ENCODE measurements at places on chromosomes 2 and 18.

GRCh38 chr2:23803965-23804542 is 122.9 kb downstream of the ATAD2B start:
- DNase-seq, result no peak

DNA sequence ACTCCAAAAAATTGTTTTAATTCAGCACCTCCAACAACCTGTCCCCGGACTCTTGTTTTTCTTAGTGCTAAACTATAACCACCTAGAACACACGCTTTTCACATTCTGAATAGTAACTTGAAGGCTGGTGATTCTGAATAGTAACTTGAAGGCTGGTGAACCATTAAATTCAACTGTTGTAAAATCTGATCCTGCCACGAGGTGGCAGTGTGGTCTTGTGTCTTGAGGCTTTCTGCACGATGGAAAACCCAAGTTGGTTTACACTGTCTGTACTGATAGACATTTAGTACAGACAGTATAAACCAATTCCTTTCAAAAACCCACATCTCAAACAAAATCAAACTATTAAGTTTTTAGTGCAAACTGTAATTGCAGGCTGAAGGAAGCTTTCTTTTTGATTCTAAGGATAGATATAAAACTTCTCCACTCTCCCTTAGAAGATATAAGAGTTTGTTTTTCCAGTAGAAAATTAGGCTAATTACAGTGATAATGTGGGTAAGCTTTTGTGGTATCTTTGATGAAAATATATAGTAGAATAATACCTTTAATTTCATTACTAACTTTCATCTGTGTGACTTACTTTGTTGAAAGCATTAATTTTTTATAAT is 57.6 kb downstream of the VAPA start:
- peak; percentile 63 for DNase-seq

DNA sequence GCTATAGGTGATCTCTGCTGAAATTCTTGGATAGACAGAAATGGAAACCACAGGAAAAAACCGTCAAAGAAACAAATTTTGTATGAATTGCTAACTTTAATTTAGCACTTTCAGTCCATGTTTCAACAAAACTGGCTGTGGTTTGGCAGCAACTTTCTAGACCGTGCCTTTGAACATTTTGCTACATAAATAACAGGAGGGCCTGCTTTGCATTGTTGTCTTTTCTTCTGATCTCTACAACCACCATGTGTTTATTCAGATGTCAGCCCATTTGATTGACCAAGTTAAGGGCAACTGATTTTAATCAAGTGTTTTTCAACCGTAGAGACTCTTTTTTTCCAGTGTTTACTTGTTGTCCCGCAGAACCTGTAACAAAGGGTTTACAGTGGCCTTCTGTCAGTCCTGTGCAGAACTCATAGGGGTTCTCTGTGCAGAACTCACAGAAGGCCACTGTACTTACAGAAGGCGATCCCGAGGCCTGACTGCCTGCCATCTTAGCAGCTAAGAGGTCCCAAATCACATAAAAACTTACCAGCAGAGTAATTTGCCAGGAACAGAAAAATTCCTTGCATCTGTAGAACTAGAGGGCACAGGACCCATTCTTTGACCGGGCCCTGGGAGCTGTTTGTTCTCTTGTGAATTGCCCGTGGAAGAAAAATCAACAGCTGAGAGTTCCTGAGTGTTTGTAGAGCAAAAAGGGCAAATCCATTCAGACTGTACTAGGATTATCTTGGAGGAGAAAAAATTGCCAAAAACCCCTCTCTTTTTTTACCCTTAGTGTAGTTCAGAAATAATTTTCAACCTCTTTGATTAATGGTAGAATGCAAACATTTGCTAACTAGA is 120.6 kb downstream of the PRKRA start:
- DNase-seq, result no peak

DNA sequence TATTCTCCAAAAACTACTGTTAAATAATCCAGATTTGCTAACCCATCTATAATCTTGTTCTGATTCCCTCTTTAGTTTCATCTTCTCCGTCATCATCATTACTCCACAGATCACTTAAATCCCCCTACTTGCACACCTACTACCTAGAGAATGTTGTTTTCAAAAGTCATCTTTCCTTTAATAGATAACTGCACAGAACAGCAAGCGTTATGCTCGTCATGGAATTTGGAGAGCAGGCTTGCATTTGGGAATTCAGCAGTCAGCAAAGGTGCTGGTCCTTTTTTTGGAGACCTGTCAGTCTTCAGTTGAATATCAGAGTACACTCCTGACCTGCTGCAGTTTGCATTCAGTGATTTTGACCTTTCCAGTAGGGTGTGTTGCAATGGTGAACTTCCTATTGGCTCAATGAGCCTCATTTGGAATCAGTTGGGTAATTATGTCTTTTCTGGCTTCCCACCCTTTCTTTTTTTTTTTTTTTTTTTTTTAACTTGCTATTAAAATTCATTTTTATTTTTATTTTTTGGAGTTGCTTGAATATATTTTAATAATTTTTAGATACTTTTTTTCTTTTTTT is 110.6 kb downstream of the HNRNPLL start:
- DNase-seq, result no peak

DNA sequence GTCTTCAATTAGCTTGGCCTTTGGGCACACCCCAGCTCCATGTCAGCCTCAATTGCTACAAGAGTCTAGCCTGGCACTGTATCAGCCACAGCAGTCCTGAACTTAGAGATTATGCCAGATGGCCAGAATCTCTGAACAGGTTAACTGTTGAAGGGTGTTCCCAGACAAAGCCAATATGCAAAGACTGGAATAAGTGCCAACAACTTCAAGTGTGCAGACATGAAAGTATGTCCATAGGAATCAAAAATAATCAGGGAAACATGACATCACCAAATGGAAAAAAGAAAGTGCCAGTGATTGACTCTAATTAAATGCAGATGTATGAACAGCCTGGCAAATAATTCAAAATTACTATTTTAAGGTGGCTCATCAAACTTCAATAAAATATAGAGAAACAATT is 98.5 kb upstream of the DOCK10 start:
- DNase-seq, result no peak

DNA sequence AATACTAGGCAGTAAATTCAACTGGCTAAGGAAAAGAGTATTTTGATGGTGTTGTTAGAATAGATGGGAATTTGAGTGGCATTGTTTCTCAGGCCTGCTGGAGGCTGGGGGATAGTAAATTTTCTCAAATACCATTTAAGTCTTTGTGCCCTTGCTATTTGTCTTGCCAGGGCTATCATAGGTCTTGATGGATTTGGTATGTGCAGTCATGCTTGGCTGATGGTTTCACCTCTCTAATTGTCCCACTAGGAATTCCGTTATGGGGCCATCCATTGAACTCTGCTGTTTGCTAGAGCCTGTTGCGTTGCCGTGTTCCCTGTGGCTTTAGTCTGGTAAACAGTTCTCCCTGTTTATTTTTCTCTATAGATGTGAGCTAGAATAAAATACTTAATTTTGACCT is 438.1 kb upstream of the FAM98A start:
- no peak for DNase-seq

GRCh38 chr2:144621266-144621665 is 101.3 kb upstream of the ZEB2 start:
- no peak for DNase-seq

DNA sequence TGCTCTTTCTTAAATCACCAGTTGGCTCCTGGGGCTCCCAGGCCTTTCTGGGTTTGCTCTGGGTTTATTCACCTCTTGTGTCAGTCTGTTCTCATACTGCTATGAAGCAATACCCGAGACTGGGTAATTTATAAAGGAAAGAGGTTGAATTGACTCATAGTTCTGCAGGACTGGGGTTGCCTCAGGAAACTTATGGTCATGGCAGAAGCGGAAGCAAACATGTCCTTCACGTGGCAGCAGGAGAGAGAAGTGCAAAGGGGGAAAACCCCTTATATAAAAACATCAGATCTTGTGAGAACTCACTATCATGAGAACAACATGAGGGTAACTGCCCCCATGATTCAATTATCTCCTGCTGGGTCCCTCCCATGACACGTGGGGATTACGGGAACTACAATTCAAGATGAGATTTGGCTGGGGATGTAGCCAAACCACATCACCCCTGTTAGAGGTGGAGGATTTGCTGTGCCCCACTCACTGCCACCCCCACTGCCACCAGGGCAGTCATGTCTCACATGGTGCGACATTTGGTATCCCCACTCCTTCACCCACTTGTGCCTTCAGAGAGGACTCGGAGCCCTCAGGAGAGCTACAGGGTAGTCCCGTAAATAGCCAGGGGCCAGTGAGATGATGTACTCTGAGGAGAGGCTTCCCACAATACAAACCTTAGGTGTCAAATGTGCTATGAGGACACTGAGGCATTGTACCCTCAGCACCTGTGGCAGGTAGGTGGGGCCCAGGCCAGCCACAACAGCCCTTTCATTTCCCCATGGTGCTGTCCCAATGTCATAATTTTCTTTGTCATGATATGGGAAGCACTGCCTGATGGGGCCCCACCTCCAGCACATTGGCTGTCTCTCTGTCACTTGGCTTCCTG is 35.7 kb downstream of the CDC42EP3 start:
- peak; percentile 53 for DNase-seq

DNA sequence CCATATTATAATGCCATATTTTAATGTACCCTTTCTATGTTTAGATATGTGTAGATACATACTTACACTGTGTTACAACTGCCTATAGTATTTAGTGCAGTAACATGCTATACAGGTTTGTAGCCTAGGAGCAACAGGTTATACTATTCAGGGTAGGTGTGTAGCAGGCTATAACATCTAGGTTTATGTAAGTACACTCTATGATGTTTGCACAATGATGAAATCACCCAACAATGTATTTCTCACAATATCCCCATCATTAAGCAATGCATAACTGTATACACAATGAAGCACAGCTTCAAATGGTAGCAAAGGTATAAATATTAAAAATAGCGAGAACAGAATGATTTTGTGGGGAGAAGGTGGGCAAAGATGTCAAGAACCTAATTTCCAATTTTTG is 117.8 kb downstream of the DYM start:
- DNase-seq, result no peak
